ENCODE measurements at places on chromosomes 13 and 19. TPM values are rescaled to one million over a fixed set of nuclear protein-coding genes. Genes with fewer than 3 reads are reported as not detected.

Gene ATCAY
- total RNA-seq: 0.12 TPM

DNA sequence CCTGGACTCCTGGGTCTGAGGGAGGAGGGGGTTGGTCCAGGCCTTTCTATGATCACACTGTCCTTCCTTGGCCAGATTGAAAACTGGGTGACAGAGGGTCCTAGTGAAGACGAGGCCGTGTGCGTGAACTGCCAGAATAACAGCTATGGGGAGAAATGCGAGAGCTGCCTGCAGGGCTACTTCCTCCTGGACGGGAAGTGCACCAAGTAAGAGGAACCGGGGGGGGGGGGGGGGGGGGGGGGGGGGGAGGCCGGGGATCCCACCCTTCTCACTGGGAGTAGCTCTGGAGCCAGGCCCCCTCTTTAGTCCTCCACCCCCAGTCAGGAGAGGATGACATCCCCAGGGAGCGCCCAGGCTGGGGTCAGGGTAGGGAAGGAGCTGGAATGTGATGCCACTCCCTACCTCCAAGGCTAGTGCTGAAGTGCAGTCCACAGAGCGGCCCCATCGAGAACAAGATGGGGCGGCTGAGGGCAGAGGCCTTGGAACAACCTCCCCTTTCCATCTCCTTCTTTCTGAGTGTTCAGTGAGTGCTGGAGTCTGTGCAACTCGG is 19.4 kb downstream of the CNFN start:
- no peak for DNase-seq

Gene TEX101
- not detected for total RNA-seq

DNA sequence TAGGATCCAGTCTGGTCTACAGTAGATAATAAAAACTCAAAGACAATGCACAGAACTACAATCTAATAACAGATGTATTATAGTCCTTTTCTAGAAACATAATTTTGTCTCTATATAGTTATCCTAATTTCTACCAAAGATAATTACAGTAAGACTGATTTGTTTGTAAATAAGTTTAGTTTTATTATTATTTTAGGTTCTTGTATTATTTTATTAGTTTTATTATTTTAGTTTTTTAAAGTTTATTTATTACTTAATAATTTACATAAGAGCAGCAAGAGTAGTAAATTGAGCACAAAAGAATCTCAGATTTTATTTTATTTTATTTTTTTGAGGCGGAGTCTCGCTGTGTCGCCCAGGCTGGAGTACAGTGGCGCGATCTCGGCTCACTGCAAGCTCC is 22.3 kb upstream of the ZNF227 start:
- DNase-seq: no peak
